ENCODE measurements at places on chromosomes 7 and 10.
A peak's percentile ranks its signal among the peaks of the same experiment; 100 is the strongest.

GRCh38 chr7:106344211-106344610 lies 59.4 kb upstream of the NAMPT start:
- no peak for DNase-seq

- no peak for DNase-seq
Observed at GRCh38 chr10:118243907-118244306, 98.2 kb downstream of the FAM204A start.

- DNase-seq = no peak
Observed at GRCh38 chr10:23869548-23869947, 339.4 kb upstream of the KIAA1217 start.

GRCh38 chr10:53487019-53487983 lies 714.7 kb upstream of the MBL2 start:
- no peak for DNase-seq

- DNase-seq = peak; percentile 99
Observed at GRCh38 chr7:46932676-46933424, 649.1 kb downstream of the TNS3 start.

All from fibroblast of skin of abdomen (primary cell).